ENCODE measurements at places on chromosomes 4 and X. TPM values are rescaled to one million over a fixed set of nuclear protein-coding genes. Genes with fewer than 3 reads are reported as not detected.

GRCh38 chr4:80229590-80229989, 32.3 kb downstream of the PRDM8 start:
- no peaks in the 10 kb centered on the region for H3K4me1 ChIP-seq
- H3K27me3 ChIP-seq, result no peaks in the 10 kb centered on the region
- H3K36me3 ChIP-seq, result no peaks in the 10 kb centered on the region
- no peak overlapping the region for H3K4me3 ChIP-seq

Gene TBC1D8B
- 15.3 TPM for total RNA-seq

GRCh38 chrX:149497626-149498025, 7.5 kb downstream of the IDS start:
- H3K4me3 ChIP-seq, result no peak overlapping the region
- H3K27ac ChIP-seq, result no peak overlapping the region
- H3K27me3 ChIP-seq, result no peaks in the 10 kb centered on the region
- H3K4me1 ChIP-seq, result no peaks in the 10 kb centered on the region
- DNase-seq, result no peak

GRCh38 chr4:156247470-156247869, 293.8 kb upstream of the CTSO start:
- H3K4me3 ChIP-seq, result no peak overlapping the region
- H3K4me1 ChIP-seq, result no peaks in the 10 kb centered on the region
- H3K36me3 ChIP-seq, result no peaks in the 10 kb centered on the region
- no peak for DNase-seq
- H3K27ac ChIP-seq, result no peak overlapping the region

- H3K4me1 ChIP-seq, result no peaks in the 10 kb centered on the region
- peaks cover 52% of the 10 kb centered on the region for H3K27me3 ChIP-seq
- no peak overlapping the region for H3K27ac ChIP-seq
- H3K4me3 ChIP-seq, result no peak overlapping the region
- no peaks in the 10 kb centered on the region for H3K36me3 ChIP-seq
Measured at GRCh38 chr4:3832536-3833220, 66.5 kb downstream of the ADRA2C start.

DNA sequence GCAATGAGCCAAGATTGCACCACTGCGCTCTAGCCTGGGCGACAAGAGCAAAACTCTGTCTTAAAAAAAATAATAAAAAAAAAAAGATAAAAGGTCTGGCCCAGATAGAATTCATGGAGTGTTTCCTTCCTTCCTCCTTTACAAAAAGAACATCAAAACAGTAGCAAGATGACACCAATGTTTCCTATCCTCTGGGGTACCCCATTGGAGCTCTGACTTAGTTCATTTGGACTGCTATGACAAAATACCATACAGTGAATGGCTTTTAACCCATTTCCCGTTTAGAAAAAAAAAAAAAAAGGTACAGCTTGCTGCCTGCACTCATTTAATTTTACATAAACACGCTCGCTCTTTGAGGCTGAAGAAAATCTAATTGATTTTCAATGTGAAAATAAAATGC, 89.9 kb upstream of the PRKX start:
- H3K4me1 ChIP-seq, result no peaks in the 10 kb centered on the region
- no peak overlapping the region for H3K27ac ChIP-seq
- no peak for DNase-seq
- peaks cover 18% of the 10 kb centered on the region for H3K27me3 ChIP-seq
